Thymus (tissue), 14 donors: ENCODE measurements at places on chromosomes 1 and 21. TPM values are rescaled to one million over a fixed set of nuclear protein-coding genes. Genes with fewer than 3 reads are reported as not detected.

CHAF1B gene
- polyA plus RNA-seq, result 1.8 TPM

MAN1A2 gene
- 10.6 TPM for polyA plus RNA-seq

CLCNKA gene
- 0.30 TPM for polyA plus RNA-seq

ARMH1 gene
- 577 TPM for polyA plus RNA-seq

LORICRIN gene
- 8.6 TPM for polyA plus RNA-seq

SLFNL1 gene
- 0.82 TPM for polyA plus RNA-seq

KCNE2 gene
- 0.18 TPM for polyA plus RNA-seq

SMG5 gene
- 28.2 TPM for polyA plus RNA-seq

GREM2 gene
- polyA plus RNA-seq, result 0.09 TPM

WNT2B gene
- polyA plus RNA-seq, result 0.64 TPM

EFCAB14 gene
- polyA plus RNA-seq, result 30.6 TPM

NBPF14 gene
- 12.6 TPM for polyA plus RNA-seq

TNFAIP8L2 gene
- 32.8 TPM for polyA plus RNA-seq

CHI3L2 gene
- polyA plus RNA-seq, result 190 TPM

FCAMR gene
- 0.43 TPM for polyA plus RNA-seq

CALML6 gene
- polyA plus RNA-seq, result 7.1 TPM

HLX gene
- polyA plus RNA-seq, result 6.5 TPM

HCN3 gene
- polyA plus RNA-seq, result 2.6 TPM

SIK1 gene
- polyA plus RNA-seq, result 16.9 TPM

PTPRU gene
- polyA plus RNA-seq, result 6.3 TPM

NR0B2 gene
- polyA plus RNA-seq, result 0.18 TPM

ARHGEF10L gene
- polyA plus RNA-seq, result 11.5 TPM

C1orf53 gene
- polyA plus RNA-seq, result 1.3 TPM

SPSB1 gene
- 12.9 TPM for polyA plus RNA-seq

MRPS21 gene
- polyA plus RNA-seq, result 114 TPM

TCEA3 gene
- polyA plus RNA-seq, result 5.5 TPM

HFM1 gene
- 1.1 TPM for polyA plus RNA-seq

LYPD8 gene
- polyA plus RNA-seq, result 0.34 TPM

RPTN gene
- 3.2 TPM for polyA plus RNA-seq

SERINC2 gene
- polyA plus RNA-seq, result 15.6 TPM

SERTAD4 gene
- polyA plus RNA-seq, result 1.0 TPM

SCCPDH gene
- 19.3 TPM for polyA plus RNA-seq
